H1 (cell line): ENCODE measurements at places on chromosomes 12 and 14.

DNA sequence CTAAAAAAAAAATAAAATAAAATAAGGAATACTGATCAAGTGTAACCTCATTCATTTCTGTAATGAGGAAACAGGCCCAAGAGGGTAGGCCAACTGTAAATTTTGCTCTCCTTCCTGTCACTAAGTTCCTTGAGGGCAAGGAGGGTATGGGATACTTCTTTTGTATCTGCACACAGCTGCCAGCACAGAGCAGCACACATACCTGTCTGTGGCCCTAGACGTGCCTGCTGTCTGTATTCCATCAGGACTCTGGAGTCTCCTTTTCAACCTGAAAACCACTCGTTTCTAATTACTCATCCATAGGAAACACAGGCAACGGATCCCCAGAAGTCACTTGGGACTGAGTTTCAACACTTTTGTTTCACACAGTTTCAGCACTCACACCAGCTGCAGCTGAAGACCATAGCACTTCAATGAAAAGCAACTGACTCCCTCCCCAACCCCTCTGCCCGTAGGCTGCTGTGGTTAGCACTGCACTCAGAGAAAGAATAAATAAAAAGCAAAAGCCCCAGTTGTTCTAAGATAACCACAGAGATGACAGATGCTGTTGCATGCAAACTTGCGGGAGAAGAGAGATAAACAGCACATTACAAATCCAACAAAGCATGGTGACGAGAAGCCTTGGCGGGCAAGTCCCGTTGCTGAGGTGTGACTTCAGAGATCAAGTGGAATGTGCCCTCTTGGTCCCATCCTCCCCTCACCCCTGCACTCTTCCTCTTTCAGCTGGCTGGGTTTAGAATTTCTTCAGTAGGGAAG lies 24.9 kb downstream of the CRACR2A start:
- no peak overlapping the region for H3K4me3 ChIP-seq
- no peak for DNase-seq
- H3K36me3 ChIP-seq, result no peaks in the 10 kb centered on the region
- no peaks in the 10 kb centered on the region for H3K27me3 ChIP-seq
- no peak overlapping the region; the same call in 1 of the 2 replicates for H3K27ac ChIP-seq
- peaks cover 12% of the 10 kb centered on the region for H3K4me1 ChIP-seq

GRCh38 chr12:55057481-55057880 lies 37.7 kb downstream of the NEUROD4 start:
- H3K36me3 ChIP-seq, result no peaks in the 10 kb centered on the region
- DNase-seq, result no peak
- no peak overlapping the region for H3K4me3 ChIP-seq
- H3K27ac ChIP-seq, result no peak overlapping the region

DNA sequence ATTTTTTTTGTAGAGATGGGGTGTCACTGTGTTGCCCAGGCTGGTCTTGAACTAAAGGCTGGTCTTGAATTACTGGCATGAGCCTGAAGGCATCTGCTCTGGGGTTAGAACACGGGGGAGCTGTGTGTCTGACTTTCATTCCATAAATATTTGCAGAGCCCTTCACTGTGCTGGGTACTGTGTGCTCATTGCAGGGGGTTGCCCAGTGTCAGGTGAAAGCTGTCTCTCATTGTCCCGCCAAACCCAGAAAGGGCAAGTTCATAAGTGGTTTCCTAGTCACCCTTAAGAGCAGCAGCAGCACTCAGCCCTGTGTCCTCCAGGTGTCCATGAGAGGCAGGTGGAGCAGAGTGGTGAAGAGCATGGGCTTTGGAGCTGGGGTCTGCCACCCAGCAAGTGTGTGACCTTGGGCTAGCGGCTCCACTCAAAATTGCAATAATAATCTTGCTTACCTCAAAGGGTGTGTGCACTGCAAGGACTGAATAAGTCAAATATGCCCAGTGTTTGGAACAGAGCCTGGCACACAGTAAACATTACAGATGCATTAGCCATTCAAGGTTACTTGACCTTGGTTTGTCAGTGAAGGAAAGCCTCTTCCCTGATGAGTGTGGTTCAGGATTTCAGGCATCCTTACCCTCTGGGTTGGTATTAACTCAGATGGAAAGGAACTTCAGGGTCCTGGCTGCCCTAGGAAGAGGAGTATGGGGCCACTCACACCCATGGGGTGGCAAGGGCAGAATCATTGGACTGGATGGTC lies 4.4 kb upstream of the SMIM41 start:
- H3K27me3 ChIP-seq, result no peaks in the 10 kb centered on the region; the same call in 1 of the 2 replicates
- H3K4me3 ChIP-seq, result no peak overlapping the region
- no peak for DNase-seq

DNA sequence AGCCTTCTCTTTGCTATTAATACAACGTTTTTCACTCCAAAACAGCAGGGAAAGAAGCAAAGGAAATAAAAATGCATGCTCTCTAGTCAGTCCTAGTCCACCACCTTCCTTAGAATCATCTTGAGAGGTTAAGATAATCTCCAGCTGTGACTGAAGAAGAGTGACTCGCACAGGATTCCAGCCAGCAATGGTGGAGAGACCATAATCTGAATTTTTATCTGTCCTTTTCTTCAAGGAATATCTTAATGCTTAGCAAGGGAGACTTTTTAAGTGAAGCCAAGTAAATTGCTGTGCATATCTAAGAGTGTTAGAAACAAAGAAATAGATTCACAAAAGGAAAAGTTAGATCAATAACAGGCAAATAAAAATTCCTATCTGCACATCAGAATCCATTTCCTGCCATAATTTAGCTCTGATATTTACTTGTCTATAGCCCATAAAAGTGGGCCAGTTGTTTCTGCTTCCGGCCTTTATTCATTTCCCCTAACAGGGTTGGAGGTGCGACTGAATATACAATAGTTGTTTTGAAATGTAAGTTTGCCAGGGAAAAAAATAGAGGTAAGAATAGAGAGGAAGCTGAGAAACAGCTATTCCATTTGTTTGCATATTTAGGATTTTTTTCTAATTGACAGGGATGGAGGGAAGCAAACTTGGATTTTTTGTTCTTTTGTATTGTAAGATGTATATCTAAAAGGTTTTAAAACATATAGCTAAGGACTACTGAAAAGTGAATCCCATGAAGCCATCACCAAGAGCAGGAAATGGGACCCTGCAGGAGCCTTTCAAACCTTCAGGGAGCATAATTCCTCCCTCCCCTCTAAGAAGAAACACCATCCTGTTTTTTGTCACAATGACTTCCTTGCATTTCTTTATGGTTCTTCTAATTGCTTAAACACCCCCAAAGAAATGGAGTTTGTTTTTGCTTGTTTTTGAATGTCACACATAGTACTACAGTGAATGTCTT lies 154.0 kb downstream of the ITPR2 start:
- H3K4me1 ChIP-seq, result 0 out of 2 replicates have a peak, but pooled peaks cover 5% of the 10 kb centered on the region
- no peaks in the 10 kb centered on the region for H3K27me3 ChIP-seq
- no peak for DNase-seq
- no peak overlapping the region; the same call in 1 of the 2 replicates for H3K27ac ChIP-seq
- H3K36me3 ChIP-seq, result no peaks in the 10 kb centered on the region
- H3K4me3 ChIP-seq, result no peak overlapping the region

GRCh38 chr14:72701605-72702004 lies 192.3 kb downstream of the DPF3 start:
- no peak overlapping the region for H3K27ac ChIP-seq
- H3K4me1 ChIP-seq, result peaks cover 4% of the 10 kb centered on the region
- no peak overlapping the region for H3K4me3 ChIP-seq
- H3K27me3 ChIP-seq, result no peaks in the 10 kb centered on the region
- H3K36me3 ChIP-seq, result no peaks in the 10 kb centered on the region

DNA sequence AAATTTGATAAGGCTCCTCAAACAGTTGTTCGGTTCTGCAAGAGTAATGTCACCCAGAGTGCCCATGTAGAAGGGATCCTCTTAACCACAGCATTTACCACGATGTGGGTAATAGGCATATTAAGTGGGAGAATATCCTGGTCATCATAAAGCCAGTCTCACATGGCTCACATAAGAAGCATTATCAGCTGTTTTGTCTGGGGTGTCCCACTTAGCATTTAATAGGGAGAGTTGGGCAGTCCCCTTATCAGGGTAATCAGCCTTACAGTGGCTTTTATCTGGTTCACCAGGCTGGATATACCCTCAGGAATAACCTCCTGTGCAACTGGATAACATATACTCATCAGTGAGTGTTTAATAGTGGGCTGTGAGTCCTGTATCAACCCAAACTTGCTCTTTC lies 12.9 kb upstream of the TMEM263 start:
- H3K27ac ChIP-seq, result no peak overlapping the region
- DNase-seq, result no peak
- H3K4me1 ChIP-seq, result no peaks in the 10 kb centered on the region
- no peaks in the 10 kb centered on the region for H3K27me3 ChIP-seq
- no peaks in the 10 kb centered on the region for H3K36me3 ChIP-seq
